Activated effector memory CD4-positive, alpha-beta T cell treated with Interleukin-2 at 50 U/mL for 16 hours (primary cell): ENCODE measurements at places on chromosomes 5 and 9.

DNA sequence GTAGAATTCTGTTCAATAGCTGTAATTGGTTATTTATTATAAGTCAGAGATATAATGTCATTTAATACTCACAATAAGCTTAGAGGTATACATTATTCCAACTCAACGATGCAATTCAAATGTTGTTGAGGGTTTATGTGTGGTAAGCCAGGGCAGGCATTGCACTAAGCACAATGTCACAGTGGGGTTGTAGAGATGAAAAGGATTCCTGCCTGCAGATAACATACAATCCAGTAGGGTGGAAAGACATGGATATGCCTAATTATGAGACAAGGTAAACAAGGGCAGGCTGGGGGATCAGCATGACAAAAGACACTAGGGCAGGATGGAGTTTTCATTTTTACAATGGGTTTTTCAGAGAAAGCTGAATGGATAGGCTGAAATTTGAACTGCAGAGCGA, 98.7 kb upstream of the PALM2AKAP2 start:
- no peak for DNase-seq

- DNase-seq, result no peak
Observed at GRCh38 chr5:120817044-120817985, 353.2 kb downstream of the PRR16 start.

DNA sequence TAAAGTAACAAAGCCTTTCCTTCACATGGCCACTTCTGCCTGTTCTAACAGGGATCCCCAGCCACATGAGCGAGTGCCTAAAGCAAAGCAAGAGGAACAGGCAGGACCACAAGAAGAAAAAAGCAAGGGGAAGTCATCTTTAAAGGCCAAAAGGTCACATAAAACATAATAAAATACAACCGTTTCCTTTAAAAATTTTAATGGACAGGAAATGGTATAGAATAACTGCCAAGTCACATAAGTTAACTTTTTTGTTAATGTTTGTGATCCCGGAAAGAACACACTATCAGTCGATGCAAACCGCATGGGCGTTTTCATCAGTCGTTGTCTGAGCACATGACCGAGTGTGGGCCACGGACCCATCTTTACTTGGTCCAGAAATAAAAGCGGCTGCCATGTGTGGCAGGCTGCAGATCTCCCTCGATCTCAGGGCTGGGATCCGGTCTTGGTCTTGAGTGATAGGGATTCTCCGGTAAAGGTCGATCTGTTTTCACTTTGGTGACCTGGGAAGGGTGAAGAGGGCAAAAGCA, 15.6 kb downstream of the NDUFA8 start:
- DNase-seq, result no peak

GRCh38 chr9:129552064-129552463, 68.8 kb downstream of the C9orf50 start:
- DNase-seq, result no peak

GRCh38 chr5:68344447-68345111, 129.0 kb downstream of the PIK3R1 start:
- DNase-seq, result no peak

DNA sequence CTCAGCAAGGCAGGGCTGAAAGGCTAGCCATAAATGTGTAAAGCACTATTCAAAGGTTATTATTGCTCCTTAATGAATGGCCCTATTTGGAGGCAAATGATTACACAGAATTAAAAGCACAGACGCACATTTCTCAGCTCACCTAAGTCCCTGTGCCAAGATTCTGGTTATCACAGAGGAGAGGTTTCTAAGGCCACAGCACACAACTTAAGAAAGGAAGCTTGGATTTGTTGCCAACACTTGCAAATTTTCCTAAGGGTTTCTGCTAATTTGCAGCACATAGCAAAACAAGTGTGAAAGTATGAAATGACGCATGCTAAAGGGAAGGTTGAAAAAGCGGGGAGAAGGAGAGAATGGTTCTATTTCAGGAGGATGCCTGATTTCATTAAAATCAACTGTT, 834.1 kb upstream of the C9orf72 start:
- DNase-seq, result no peak

GRCh38 chr9:21750021-21750735, 52.3 kb upstream of the MTAP start:
- DNase-seq, result no peak

DNA sequence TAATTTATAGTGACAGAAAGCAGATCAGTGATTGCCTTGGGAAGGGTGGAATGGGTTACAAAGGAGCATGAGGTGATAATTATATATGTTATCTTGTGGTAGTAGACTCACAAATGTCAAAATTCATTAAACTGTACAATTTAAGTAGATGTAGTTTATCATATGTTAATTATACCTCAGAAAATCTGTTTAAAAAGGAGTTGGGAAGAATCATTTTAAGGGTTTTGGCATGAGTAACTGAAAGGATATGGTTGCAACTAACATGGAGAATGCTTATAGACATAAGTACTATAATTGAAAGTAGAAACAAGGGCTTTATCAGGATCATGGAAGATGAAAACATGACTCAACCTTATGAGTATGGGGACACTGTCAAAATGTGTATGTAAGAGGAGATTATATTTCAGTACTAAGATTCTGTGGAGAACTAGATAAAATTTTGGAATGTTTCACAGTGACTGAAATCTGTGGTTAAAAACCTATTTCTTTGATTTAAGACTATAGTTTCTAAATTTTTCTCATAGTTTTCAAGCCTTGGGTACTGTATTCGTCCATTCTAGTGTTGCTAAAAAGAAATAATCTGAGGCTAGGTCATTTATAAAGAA, 73.3 kb downstream of the FCHO2 start:
- no peak for DNase-seq
